Stomach (tissue), 19 donors: ENCODE measurements at places on chromosomes 12 and 14. TPM values are rescaled to one million over a fixed set of nuclear protein-coding genes. Genes with fewer than 3 reads are reported as not detected.

DNA sequence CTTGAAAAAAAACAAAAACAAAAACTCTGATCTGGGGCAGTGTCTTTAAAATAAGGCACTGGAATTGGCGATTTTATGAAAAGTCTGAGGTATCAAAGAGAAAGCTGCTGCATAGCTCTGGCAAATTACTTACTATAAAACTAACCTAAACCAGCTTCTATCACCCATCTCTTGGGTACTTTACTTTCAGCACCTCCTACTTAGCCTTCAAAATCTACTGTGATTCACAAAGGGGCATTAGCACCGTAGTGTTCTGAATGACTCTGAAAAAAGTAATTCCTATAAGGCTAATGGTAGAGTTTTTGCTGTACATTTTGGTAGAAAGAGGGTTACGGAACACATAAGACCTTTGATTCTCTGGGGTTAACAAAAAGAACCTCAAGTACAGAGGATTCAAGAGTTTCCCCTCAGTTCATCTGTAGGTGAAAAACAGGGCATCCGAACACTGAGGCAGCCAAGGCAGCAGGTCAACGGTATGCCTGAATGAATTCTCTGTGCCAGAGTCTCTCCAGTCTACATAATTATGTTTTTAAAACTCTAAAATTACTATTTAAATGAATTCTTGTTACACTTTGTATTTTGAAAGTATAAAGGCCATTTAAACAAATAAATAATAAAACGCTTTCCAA lies 101.5 kb downstream of the ELK3 start:
- H3K27ac ChIP-seq: no peak overlapping the region
- no peaks in the 10 kb centered on the region for H3K4me1 ChIP-seq
- no peaks in the 10 kb centered on the region for H3K36me3 ChIP-seq
- no peak for DNase-seq
- H3K4me3 ChIP-seq: no peak overlapping the region

GRCh38 chr14:75859746-75860145 lies 122.0 kb downstream of the TGFB3 start:
- DNase-seq: no peak
- no peaks in the 10 kb centered on the region for H3K27me3 ChIP-seq
- H3K27ac ChIP-seq: no peak overlapping the region
- peaks cover 9% of the 10 kb centered on the region for H3K4me1 ChIP-seq
- no peak overlapping the region for H3K4me3 ChIP-seq

DNA sequence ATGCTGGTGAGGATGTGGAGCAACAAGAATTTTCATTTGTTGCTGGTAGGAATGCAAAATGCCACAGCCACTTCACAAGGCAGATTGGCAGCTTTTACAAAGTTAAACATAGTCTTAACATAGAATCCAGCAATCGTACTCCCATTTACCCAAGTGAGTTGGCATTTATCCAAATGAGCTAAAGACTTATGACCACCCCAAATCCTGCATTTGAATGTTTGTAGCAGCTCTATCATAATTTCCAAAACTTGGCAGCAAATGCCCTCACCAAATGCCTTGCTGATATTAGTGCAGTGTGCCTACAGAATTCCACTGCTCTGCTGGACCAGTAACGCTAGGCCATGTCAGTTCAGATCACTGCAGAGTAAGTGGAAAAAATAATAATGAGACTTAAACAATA lies 120.7 kb upstream of the AMIGO2 start:
- DNase-seq: no peak
- no peaks in the 10 kb centered on the region for H3K27me3 ChIP-seq
- no peaks in the 10 kb centered on the region for H3K4me1 ChIP-seq
- H3K36me3 ChIP-seq: no peaks in the 10 kb centered on the region
- H3K27ac ChIP-seq: no peak overlapping the region

BCAT1 gene
- total RNA-seq: 7.4 TPM

DNA sequence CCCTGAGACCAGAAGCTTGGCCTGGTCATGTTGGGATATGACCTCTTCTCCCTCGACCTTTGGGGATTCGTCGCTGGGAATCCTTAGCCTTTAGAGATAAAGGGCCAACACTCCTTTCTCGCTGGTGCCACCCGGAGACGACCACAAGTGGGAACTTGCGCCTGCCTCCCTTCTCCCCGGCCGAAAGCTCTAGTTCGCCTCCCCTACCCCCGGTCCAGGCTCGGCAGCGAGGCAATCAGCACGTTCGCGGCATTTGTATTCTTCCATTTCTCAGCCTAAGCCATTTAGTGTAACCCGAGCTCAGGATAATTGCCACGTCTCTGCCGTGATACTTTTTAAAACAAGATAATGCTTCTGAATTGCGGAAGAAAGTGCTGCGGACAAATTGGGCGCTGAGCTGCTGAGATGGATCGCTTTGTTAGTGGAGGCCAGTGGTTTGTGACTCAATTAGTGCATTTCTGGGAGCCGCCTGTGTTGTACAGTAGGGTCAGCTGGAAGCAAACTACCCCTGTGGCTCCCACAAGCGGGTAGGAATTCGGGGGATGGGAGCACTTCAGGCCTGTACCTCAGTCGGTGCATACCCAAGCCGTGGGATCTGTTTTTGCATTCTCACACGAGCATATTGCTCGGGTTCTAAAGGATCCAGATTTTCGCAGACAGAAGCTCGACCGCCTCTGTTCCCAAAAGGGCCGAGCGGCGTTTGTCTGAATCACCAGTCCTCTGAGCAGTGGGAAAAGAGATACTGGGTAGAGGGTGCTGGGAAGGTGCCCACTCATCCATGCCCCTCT lies 6.8 kb upstream of the SIX1 start:
- H3K4me3 ChIP-seq: peak overlapping the region; percentile 58
- H3K36me3 ChIP-seq: no peaks in the 10 kb centered on the region
- H3K27ac ChIP-seq: no peak overlapping the region
- peak; percentile 28 for DNase-seq
- peaks cover 17% of the 10 kb centered on the region for H3K27me3 ChIP-seq

IPO4 gene
- total RNA-seq: 14.6 TPM

DNA sequence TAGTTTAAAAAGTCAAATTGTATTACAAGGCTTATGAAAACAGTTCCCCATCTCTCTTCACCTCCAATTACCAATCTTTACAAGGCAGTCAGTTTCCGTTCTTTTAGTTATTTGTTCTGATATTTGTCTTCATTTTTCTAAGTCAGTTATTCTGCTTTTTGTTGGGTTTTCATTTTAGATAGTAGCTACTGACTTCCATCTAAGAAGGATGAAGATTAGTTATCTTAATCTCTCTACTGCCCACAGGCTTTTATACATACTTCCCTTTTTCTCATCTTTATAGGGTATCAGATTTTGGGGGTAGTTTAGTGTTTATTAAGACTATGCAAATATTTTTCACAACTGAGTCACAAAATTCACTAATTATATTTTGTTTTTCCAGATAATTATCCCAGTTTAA lies 38.4 kb downstream of the FRS2 start:
- H3K4me3 ChIP-seq: no peak overlapping the region
- H3K27ac ChIP-seq: no peak overlapping the region
- H3K27me3 ChIP-seq: no peaks in the 10 kb centered on the region
- no peak for DNase-seq

DNA sequence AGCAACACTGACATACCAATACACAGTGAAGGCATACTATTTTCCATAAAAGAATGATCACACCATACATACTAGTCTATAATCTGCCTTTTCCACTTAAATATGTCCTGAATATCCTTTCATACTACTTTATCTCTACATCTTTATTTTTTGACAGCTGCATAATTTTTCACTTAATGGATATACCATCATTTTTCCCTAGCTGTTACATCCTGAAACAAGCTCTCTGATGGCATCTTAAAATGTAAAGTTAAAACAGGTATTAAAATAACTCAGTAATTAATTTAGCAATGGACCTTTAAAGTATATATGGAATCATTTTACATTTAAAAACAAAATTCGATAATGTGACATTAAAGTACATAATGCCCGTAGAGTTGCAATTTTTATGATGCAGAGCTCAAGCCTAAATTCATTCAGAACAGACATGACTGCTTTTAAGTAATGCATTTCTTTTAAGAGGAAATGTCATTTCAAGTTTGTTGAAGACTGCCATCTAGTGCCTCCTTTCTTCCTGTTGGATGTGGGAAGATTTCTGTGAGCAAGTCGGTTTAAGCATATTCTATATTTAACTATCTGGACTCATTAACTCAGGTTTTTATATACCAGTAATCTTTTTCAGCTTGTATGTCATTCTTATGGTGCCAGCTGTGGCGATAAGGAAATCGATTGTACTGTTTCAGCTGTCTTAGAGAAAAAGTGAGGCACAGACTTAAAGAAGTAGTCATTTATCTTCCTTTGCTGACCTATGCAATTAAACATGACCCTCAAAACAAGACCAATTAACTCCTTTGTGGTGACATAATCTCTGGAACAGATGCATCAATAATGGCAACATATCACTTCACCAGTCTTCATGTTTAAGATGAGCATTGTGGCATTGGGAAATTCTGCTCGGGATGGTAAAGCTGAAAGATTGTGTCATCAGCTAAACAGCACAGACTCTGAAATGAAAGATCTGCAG lies 20.3 kb downstream of the PRICKLE1 start:
- H3K27me3 ChIP-seq: no peaks in the 10 kb centered on the region
- no peak for DNase-seq
- H3K4me1 ChIP-seq: peaks cover 10% of the 10 kb centered on the region
- peak overlapping the region; percentile 27 for H3K27ac ChIP-seq
- no peaks in the 10 kb centered on the region for H3K36me3 ChIP-seq
- no peak overlapping the region for H3K4me3 ChIP-seq

DNA sequence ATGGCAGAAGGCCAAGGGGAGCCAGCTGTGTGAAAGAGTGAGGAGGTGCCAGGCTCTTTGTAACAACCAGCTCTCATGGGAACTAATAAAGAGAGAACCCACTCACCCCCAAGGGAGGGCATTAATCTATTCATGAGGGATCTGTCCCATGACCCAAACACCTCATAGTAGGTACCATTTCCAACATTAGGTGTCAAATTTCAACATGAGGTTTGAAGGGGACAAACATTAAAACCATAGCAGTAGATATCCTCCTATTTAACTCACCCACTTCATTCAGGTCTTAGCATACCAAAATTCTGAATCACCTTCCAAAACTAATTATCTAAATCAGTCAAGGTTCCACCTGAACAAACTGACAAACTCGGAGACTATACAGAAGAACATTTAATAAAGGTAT lies 75.3 kb downstream of the PPFIA2 start:
- no peak for DNase-seq
- H3K27ac ChIP-seq: no peak overlapping the region
- no peaks in the 10 kb centered on the region for H3K27me3 ChIP-seq
- no peaks in the 10 kb centered on the region for H3K36me3 ChIP-seq
- H3K4me3 ChIP-seq: no peak overlapping the region

DNA sequence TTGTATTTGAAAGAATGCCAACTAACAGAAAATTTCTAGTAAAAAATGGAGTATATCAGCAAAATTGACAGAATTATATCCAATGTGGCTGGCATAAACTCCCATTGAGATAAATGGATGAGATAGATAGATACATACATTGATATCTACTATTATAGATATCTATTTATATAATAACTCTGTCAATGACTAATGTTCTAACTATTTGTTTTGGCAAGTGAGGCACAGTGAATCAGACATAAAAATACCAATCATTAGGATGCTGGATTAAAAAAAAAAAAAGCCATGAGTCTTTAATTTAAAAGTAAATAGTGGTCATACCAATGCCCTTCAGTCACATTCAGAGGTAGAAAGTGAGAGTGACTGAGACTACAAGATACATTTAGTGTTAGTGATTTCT lies 33.7 kb upstream of the GLIPR1 start:
- DNase-seq: no peak
- no peaks in the 10 kb centered on the region for H3K27me3 ChIP-seq
- no peaks in the 10 kb centered on the region for H3K36me3 ChIP-seq
- H3K4me1 ChIP-seq: no peaks in the 10 kb centered on the region

CCDC196 gene
- not detected for total RNA-seq

HRK gene
- not detected for total RNA-seq

DNA sequence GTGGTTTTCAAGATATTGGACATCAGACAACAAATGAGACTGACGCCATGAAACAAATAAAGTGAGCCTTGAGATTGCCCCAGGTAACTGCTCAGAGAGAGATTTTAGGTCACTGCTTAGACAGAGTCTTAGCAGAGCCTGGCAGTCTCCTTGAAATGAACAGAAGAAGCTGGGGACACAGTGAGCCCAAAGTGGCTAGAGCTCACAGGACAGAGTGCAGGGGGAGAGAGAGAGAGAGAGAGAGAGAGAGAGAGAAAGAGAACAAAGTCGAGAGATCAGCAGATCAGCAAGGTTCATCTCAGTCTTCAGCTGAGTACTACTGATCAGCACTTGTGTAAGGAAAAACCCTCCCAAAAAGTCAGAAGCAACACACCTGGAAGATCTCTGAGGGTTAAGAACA lies 147.4 kb downstream of the RMST start:
- no peak overlapping the region for H3K4me3 ChIP-seq
- H3K27ac ChIP-seq: no peak overlapping the region
- no peaks in the 10 kb centered on the region for H3K27me3 ChIP-seq
- no peaks in the 10 kb centered on the region for H3K36me3 ChIP-seq
- no peak for DNase-seq

GRCh38 chr14:74395094-74395493 lies 30.9 kb downstream of the SYNDIG1L start:
- DNase-seq: no peak
- no peak overlapping the region for H3K27ac ChIP-seq
- no peaks in the 10 kb centered on the region for H3K36me3 ChIP-seq
- H3K27me3 ChIP-seq: no peaks in the 10 kb centered on the region
